Mesendoderm (in vitro differentiated cells): ENCODE measurements at places on chromosomes 2 and 18.

DNA sequence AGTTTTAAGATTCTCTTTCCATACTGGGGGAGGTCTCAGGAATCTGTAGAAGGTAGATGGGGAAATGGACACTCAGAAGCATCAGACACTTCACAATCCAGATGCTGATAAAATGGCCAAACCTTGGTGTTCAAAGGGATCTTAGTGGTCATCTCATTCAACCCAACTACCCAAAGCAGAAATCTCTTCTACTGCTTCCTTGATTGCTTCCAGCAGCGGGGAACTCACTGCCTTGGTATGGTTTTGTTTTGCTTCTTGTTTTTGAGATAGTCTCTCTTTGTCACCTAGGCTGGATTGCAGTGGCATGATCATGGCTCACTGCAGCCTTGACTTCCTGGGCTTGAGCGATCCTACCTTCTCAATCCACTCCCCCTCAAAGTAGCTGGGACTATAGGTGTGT lies 39.3 kb upstream of the PTMA start:
- no peak overlapping the region for H3K4me3 ChIP-seq
- DNase-seq, result no peak
- H3K27ac ChIP-seq, result no peak overlapping the region
- H3K4me1 ChIP-seq, result peaks cover 15% of the 10 kb centered on the region
- no peaks in the 10 kb centered on the region for H3K36me3 ChIP-seq
- no peaks in the 10 kb centered on the region for H3K27me3 ChIP-seq

- no peaks in the 10 kb centered on the region for H3K4me1 ChIP-seq
- H3K27me3 ChIP-seq, result no peaks in the 10 kb centered on the region
- DNase-seq, result no peak
- no peaks in the 10 kb centered on the region for H3K36me3 ChIP-seq
- no peak overlapping the region for H3K4me3 ChIP-seq
- no peak overlapping the region for H3K27ac ChIP-seq
Observed at GRCh38 chr2:27956888-27957287, 66.4 kb downstream of the BABAM2 start.

GRCh38 chr2:12884713-12885282 lies 168.1 kb downstream of the TRIB2 start:
- H3K27me3 ChIP-seq, result no peaks in the 10 kb centered on the region
- H3K27ac ChIP-seq, result no peak overlapping the region
- peak; percentile 55 for DNase-seq
- H3K36me3 ChIP-seq, result no peaks in the 10 kb centered on the region
- no peaks in the 10 kb centered on the region for H3K4me1 ChIP-seq

DNA sequence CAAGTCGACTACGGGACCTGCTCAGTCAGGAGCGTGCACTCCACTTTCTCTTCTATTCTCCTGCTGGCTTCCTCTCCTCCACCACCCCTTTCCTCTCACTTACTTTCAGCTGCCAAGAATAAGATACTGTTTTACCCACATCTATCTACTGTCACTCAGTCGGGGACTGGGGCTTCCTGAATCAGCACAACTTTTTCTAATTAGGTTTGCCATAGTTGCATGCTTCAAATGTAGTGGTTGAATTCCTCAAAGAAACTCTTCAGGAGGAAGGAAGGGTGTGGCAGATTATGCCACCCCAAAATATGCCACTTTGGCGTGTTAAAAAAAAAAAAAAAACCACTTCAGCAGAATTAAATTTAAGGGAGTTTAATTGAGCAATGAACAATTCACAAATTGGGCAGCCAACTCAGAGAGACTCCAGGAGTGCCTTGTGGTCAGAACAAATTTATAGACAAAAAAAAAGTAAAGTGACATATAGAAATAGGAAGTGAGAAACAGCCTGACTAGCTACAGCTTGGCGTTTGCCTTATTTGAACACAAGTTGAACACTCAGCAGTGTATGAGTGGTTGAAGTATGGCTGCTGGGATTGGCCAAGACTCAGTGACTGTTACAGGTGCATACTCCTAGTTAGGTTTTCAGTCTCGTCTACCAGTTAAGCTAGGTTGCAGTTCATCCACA lies 32.5 kb upstream of the RMDN2 start:
- no peaks in the 10 kb centered on the region for H3K36me3 ChIP-seq
- H3K4me1 ChIP-seq, result no peaks in the 10 kb centered on the region
- no peak for DNase-seq
- H3K27ac ChIP-seq, result no peak overlapping the region
- H3K4me3 ChIP-seq, result no peak overlapping the region
- no peaks in the 10 kb centered on the region for H3K27me3 ChIP-seq

GRCh38 chr2:60707750-60708371 lies 48.2 kb upstream of the PAPOLG start:
- no peaks in the 10 kb centered on the region for H3K27me3 ChIP-seq
- H3K27ac ChIP-seq, result no peak overlapping the region
- peak; percentile 25 for DNase-seq
- H3K4me1 ChIP-seq, result no peaks in the 10 kb centered on the region

DNA sequence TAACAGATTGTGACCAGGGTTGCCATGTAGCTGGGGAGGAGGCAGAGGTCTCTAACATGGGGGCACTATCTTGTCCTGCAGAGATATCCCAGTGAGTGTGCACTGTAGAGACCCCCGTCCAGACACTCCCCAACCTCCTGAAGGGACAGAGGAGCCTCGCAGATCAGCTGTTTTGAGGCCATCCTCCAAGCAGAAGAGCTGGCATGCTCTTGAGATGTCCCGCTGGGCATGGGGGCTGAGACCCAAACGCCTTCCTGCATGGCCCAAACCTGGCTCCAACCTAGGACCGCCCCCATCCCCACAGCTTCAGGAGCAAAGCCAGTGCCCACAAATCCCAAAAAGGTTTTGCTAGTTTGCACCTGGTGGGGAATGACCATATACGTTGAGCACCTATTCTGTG lies 2.7 kb upstream of the SLC66A3 start:
- no peak for DNase-seq
- H3K27me3 ChIP-seq, result no peaks in the 10 kb centered on the region
- H3K4me1 ChIP-seq, result no peaks in the 10 kb centered on the region
- no peak overlapping the region for H3K27ac ChIP-seq
- H3K4me3 ChIP-seq, result no peak overlapping the region
- no peaks in the 10 kb centered on the region for H3K36me3 ChIP-seq

GRCh38 chr2:120318626-120319025 lies 27.3 kb upstream of the INHBB start:
- H3K27ac ChIP-seq, result no peak overlapping the region
- no peak for DNase-seq
- no peak overlapping the region for H3K4me3 ChIP-seq
- H3K4me1 ChIP-seq, result no peaks in the 10 kb centered on the region
- no peaks in the 10 kb centered on the region for H3K27me3 ChIP-seq
- H3K36me3 ChIP-seq, result no peaks in the 10 kb centered on the region

GRCh38 chr2:55134316-55134706 lies 84.1 kb upstream of the RTN4 start:
- H3K4me1 ChIP-seq, result peaks cover 11% of the 10 kb centered on the region
- no peaks in the 10 kb centered on the region for H3K36me3 ChIP-seq

DNA sequence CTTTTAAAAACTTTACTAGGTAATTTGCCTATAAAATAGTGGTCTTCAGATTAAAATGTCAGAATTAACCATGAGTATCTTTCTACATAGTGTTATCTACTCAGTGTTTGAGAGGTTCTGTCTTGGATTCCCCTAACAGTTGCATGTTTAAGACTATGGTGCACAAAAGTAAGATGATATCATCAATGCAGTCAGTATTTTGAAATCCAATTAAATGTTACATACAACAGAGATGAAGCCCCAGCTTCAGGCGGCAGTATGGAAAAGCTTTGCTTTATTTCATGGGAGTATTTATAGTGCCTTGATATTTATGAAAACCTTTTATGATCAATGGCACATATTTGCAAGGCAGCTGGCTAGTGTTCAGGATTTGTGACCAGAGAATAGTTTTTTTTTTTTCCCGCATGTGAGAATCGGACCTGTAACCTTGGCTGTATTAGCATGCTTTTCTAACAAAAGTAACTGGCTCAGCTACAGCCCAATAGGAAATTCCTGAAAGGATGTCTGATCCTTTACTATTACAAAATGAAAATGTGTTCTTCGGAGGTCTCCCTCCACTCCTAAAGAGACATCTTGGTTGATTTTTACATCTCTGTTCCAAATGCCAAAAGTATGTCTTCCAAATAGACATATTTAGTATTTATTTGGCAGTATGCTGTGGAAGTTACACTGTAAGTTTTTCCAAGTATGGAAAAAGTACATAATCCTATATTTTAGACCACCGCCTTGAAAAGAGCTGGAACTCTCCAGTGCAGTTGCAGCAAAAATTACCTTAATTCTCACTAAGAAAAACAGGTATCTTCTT lies 319.3 kb upstream of the UBE2E3 start:
- DNase-seq, result no peak
- H3K36me3 ChIP-seq, result no peaks in the 10 kb centered on the region
- no peak overlapping the region for H3K4me3 ChIP-seq

DNA sequence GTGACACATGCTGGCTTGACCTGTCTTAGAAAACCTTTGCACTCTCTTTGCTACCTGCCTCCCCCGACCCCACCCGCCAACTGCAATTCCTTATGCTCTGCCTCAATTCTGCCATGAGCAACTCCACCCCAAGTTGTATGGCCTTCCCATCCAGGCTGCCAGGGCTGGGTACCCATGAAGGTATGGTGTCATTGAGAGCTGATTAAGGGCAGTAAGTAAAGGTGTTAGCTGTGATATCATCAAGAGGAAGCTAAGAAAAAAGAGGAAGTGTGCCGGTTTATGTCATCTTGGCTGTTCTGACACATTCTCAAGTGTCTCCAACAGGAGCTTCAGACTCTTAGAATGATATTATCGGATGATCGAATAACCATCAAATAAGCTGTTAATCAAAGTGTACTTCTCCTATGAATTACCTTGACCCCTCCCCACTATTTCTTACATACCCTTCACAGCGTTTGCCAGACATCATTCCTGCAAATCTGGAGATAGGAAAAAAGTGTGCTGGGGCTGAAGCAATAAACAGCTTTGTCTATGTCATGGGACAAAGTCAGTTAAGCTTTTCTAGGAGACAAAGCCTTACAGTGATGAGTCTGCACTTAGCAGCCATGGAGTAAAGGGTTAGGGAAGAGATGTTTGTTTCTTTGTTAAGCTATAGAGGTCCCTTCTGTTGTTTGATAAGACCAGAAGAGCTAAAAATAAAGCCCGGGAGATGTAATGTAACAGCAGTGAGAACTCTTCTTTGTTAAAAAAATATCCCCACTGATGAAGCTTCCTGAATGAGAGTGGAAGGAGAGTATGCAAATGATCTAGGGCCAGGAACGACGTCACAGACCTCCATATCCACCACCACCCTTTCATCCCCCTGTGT lies 40.4 kb upstream of the SMAD2 start:
- peak; percentile 39 for DNase-seq
- no peak overlapping the region for H3K4me3 ChIP-seq
- no peak overlapping the region for H3K27ac ChIP-seq
- peaks cover 9% of the 10 kb centered on the region for H3K4me1 ChIP-seq
- H3K27me3 ChIP-seq, result no peaks in the 10 kb centered on the region

DNA sequence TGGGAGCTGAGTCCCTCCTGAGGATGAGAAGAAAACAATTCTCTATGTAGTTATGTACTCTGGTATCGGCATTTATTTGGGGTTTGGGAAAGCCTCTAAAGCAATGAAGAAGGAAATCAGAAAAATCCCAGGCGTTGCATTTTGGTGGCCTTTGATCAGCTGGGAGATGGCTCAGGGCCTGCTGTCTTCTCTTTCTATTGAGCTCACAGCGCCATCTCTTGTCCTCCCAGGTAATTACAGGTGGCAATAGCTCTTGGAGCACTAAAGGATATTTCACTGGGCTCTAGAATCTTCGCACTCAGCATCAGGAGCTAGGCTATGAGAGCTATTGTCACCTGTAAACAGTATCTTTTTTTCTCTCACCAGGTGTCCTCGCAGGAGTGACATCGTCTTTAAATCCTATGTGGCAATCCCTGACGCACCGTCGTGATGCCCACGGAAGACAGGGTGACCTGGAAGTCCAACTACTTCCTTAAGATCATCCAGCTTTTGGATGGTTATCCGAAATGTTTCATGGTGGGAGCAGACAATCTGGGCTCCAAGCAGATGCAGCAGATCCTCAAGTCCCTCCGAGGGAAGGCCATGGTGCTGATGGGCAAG lies 76.1 kb upstream of the PMAIP1 start:
- no peak overlapping the region for H3K4me3 ChIP-seq
- H3K27ac ChIP-seq, result no peak overlapping the region
- H3K27me3 ChIP-seq, result no peaks in the 10 kb centered on the region
